ENCODE measurements at places on chromosomes 11 and 22. TPM values are rescaled to one million over a fixed set of nuclear protein-coding genes. Genes with fewer than 3 reads are reported as not detected.

OR6T1 gene
- not detected for total RNA-seq

PEX16 gene
- total RNA-seq: 61.2 TPM

MS4A7 gene
- total RNA-seq: not detected

GRM5 gene
- total RNA-seq: under 0.01 TPM

LRRC74B gene
- total RNA-seq: not detected

NEFH gene
- total RNA-seq: 0.28 TPM

C11orf91 gene
- not detected for total RNA-seq

MPZL3 gene
- total RNA-seq: 64.3 TPM

EEF1G gene
- 1,482 TPM for total RNA-seq

NFAM1 gene
- total RNA-seq: 0.07 TPM

PRODH gene
- 9.4 TPM for total RNA-seq

MYRF gene
- under 0.01 TPM for total RNA-seq

FOSL1 gene
- 27.7 TPM for total RNA-seq

RASD2 gene
- under 0.01 TPM for total RNA-seq

UBASH3B gene
- 17.2 TPM for total RNA-seq

KLHL22 gene
- 20.9 TPM for total RNA-seq

SCARF2 gene
- 0.57 TPM for total RNA-seq

PLAAT5 gene
- not detected for total RNA-seq

TMEM45B gene
- total RNA-seq: 59.0 TPM

OR10W1 gene
- total RNA-seq: not detected

MPPED2 gene
- total RNA-seq: not detected

RFPL1 gene
- not detected for total RNA-seq

VSIG10L2 gene
- total RNA-seq: 0.14 TPM

CRYBA4 gene
- not detected for total RNA-seq

GUCY1A2 gene
- total RNA-seq: under 0.01 TPM

TH gene
- under 0.01 TPM for total RNA-seq

CCDC15 gene
- 3.1 TPM for total RNA-seq

KCTD14 gene
- total RNA-seq: 2.4 TPM

SCUBE1 gene
- not detected for total RNA-seq

BEST1 gene
- total RNA-seq: 2.4 TPM

PATE1 gene
- not detected for total RNA-seq

PHLDA2 gene
- 9.9 TPM for total RNA-seq

MYEOV gene
- total RNA-seq: under 0.01 TPM

MS4A2 gene
- not detected for total RNA-seq

TMPRSS4 gene
- 229 TPM for total RNA-seq

OR52N4 gene
- total RNA-seq: not detected

DMC1 gene
- total RNA-seq: 1.4 TPM

TRIM51 gene
- not detected for total RNA-seq

ANO9 gene
- 15.9 TPM for total RNA-seq

ARHGAP32 gene
- 41.7 TPM for total RNA-seq

FLRT1 gene
- total RNA-seq: 0.34 TPM

SORL1 gene
- 31.8 TPM for total RNA-seq

UBQLNL gene
- not detected for total RNA-seq

PDGFD gene
- total RNA-seq: under 0.01 TPM

SF3A1 gene
- 12.0 TPM for total RNA-seq

PATE4 gene
- total RNA-seq: not detected

TAF10 gene
- total RNA-seq: 27.2 TPM

CKAP5 gene
- total RNA-seq: 102 TPM

CYB561A3 gene
- total RNA-seq: 108 TPM

XNDC1N gene
- total RNA-seq: 7.0 TPM

OLFML1 gene
- total RNA-seq: not detected

GNG3 gene
- not detected for total RNA-seq

PATE3 gene
- total RNA-seq: not detected

Data from nasal cavity respiratory epithelium epithelial cell of viscerocranial mucosa (primary cell).